ENCODE measurements at places on chromosomes 2 and 18.

GRCh38 chr2:172181840-172182239 is 79.1 kb upstream of the DLX2 start:
- no peak for DNase-seq

DNA sequence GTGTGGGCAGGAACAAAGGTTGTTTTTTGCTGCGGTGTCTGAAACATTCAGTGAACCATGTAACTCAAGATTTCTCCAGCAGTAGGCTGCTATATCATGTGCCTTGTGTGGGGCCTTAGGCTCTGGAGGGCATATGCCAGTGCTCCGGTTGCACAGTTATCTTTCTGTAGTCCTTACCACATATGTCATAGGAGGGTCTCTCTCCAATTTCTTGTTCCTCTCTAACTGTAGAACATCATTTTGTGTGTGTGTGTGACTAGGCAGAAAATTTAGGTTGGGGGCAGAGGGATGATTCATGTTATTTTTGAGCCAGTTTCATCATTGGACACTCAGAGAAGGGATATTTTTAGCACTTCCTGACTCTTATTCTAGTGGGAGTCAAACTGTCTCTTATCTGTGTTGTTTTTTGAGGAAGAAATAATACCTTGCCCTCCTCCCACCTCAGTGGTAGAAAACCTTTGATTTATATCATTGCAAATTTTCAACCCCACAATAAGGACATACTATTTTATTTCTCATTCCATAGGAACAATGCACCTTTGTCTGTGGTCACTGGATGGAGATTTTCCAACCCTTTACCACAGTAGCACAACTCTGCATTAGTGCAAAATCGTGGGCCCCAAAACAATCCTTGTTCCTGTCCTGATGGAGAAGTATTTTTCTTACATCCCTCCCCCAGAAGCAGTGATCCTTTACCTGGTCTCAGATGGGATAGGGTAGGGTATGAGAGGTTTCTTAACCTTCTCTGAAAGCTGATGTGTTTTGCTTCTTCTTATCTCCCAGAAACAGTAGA is 113.9 kb downstream of the CCDC74A start:
- no peak for DNase-seq

DNA sequence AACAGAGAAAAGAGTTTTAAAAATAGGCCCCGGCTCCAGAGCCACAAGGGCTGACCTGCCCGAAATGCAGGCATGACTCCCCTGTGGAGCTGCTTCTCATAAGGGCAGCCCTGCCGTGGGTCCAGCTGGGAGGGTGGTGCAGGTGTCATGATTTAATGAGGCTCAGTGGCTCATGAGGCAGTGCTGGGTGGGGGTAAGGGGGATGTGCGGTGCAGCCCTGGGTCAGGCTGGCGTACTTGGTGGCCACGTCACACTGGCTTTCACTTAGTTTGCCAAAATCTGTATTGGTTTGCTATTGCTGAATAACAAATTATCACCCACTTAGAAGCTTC is 33.6 kb downstream of the HJURP start:
- no peak for DNase-seq

GRCh38 chr18:53702480-53702879 is 522.0 kb downstream of the MBD2 start:
- DNase-seq: no peak

- DNase-seq: no peak
Measured at GRCh38 chr2:41950666-41950960, 97.2 kb upstream of the PKDCC start.

Measured in stimulated activated CD4-positive, alpha-beta T cell treated with anti-CD3 and anti-CD28 coated beads, Interleukin-2, amount 100 ng/mL, for 48 hours (primary cell).